ENCODE measurements at places on chromosomes 7 and 10.

DNA sequence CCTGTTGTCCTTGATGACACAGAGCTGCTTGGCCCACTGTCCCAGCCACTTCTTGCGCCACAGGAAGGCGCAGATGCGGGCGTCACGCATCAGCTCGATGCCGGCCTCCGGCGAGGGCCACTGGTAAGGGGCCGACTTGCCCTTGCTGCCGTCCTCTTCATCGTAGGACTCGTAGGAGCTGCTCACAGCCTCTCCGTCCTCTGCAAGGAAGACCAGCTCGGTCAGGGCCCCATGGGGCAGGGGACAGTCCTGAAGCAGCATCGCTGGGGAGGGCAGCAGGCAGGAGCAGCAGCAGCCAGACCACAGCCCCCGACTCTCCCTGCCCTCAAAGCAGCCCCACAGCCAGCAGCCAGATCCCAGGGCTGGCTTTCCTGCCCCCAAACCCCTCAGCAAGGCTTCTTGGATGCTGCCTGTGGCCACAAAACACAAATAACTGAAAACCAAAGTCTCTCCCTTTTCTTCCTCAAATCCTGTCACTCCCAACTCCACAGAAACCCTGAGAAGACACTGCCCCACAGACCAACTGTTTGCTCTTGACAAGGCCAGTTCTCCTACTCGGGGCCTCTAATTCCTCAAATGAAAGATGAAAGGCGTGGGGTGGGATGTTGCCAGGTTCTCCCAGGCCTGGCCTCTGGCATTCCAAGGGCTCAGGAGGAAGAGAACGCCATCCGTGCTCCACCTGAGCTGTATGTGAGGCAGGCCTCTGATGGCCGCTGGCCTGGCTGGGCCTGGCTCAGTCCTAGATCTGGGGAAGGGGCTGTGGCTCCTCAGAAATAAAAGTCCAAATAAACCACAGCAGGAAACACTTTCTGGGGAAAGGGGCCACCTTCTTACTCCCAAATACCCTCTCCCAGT is 76.7 kb downstream of the VWA2 start:
- no peak for DNase-seq

DNA sequence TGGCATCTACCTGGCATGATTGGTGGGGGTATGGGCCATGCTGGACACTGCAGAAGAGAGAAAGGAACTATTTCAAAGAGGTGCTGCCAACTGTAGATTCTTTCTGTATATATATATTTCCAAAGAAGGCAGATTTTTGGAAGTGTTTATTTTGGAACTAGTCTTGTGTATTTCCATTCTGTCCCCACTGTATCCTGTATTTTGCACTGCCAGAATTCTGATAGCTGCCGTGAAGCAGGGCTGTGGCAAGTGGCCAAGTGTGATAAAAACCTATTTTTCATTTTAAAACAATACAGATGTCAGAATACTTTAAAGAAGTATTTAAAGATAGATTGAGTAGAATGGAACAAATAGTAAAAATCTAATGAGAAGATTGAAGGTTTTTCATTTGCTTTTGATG is 17.1 kb downstream of the MCU start:
- no peak for DNase-seq

GRCh38 chr7:151575410-151575809 is 55.7 kb upstream of the RHEB start:
- DNase-seq: no peak

GRCh38 chr10:86931872-86932271 is 25.5 kb downstream of the MMRN2 start:
- DNase-seq: no peak

- DNase-seq: no peak
These were observed 15.5 kb downstream of the CYTH3 start for GRCh38 chr7:6256677-6257535.

- no peak for DNase-seq
These were observed 3.8 kb upstream of the EIF3B start for GRCh38 chr7:2350861-2351260.

GRCh38 chr7:84492098-84493034 is 297.8 kb upstream of the SEMA3A start:
- DNase-seq: no peak

GRCh38 chr7:114415064-114415989 is 712 bp downstream of the FOXP2 start:
- DNase-seq: peak; percentile 59

- DNase-seq: no peak
These were observed 242.0 kb downstream of the ZMYND11 start for GRCh38 chr10:377228-377627.

Data from NCI-H774 (cell line).